Common myeloid progenitor, CD34-positive (primary cell): ENCODE measurements at places on chromosomes 1 and 21.

DNA sequence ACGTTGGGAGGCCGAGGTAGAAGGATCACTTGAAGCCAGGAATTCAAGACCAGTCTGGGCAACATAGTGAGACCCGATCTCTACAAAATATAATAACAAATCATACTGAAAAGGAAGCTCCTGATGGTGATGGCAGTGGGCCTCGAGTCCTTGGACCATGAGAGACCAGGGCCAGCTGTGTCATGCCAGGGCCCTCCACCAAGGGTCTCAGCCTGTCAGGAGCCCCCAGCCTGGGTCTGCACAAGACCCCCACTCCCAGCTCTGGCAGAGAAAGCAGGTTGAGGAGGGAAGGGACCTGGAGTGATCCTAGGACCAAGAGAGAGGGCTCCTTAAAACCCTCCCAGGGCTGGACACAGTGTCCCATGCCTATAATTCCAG is 6.7 kb upstream of the CTRC start:
- peaks cover 30% of the 10 kb centered on the region for H3K36me3 ChIP-seq
- H3K4me3 ChIP-seq = no peak overlapping the region
- H3K4me1 ChIP-seq = no peaks in the 10 kb centered on the region
- DNase-seq = no peak
- no peak overlapping the region for H3K27ac ChIP-seq
- H3K27me3 ChIP-seq = no peaks in the 10 kb centered on the region

DNA sequence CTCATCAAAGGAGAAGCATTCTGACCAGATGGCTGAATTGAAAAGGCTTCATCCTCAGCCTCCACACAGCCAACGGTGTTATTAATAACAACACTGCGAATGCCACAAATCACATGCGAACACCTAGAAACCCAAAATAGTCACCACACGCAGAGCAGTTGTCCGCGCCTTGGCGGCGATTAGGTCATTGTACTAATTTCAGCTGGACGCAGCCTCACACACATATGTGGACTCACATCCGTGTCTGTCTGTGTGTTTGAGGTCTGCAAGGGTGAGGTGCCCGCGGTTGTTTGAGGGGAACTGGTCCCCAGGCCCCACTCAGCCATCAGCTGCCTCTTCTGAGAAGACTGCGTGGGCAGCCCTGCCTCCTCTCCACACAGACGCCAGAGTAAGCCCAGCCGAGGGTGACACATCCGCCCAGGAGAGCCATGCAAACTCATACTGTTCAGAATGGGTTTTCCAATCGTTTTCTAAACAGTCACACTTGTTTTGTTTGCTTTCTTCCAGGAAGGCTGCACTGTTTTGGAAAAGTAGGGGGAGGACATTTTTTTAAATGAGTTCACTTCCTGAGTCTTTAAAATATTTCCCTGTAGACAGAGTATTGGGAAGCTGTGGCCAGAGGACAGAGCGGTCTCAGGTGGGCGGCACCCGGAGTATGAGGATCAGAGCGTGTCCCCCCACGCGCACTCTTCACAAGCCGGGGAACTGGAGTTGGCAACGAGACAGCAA is 53.4 kb downstream of the TOMM20 start:
- peaks cover 59% of the 10 kb centered on the region for H3K4me1 ChIP-seq
- peak; percentile 58 for DNase-seq
- H3K27me3 ChIP-seq = no peaks in the 10 kb centered on the region

DNA sequence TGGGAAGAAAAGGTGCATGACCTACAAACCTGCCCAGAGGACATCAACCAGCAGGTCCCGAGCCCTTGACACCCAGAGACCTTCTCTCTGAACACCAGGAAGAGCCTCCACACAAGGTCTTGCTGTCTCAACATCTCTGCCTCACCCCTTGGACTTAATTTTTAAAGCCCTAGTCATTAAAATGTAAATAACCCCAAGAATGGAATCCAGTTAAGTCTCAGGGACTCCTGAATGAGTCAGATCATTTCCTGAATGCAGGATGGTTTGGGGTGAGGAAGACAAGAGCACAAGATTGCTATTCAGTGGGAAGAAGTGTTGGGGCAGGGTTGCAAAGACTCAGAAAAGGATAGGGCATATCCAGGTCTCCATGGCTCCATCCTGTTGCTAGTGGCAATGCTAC is 17.8 kb upstream of the GRIK3 start:
- no peak overlapping the region for H3K4me3 ChIP-seq
- no peak overlapping the region for H3K27ac ChIP-seq
- H3K4me1 ChIP-seq = no peaks in the 10 kb centered on the region

DNA sequence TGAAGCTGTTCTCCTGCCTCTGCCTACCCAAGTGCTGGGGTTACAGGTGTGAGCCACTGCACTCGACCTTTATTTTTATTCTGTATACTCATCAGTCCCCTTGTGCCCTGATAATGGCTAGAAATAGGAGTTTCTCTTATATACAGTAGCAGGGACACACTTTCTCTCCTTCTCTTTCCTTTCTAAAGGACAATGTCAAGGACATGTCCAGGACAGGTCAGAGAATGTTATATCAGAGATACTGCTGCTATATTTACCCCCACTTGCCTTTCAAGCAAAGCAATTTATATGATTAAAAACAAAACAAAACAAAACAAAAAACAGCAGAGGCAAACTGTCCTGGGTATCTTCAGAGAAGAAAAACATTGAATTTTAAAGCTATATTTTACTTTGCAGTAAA is 43.2 kb upstream of the LRIG2 start:
- H3K4me3 ChIP-seq = no peak overlapping the region
- H3K36me3 ChIP-seq = no peaks in the 10 kb centered on the region
- no peaks in the 10 kb centered on the region for H3K27me3 ChIP-seq
- H3K27ac ChIP-seq = no peak overlapping the region
- H3K4me1 ChIP-seq = no peaks in the 10 kb centered on the region

GRCh38 chr1:174032671-174033222 is 10.6 kb upstream of the RC3H1 start:
- no peaks in the 10 kb centered on the region for H3K27me3 ChIP-seq
- no peaks in the 10 kb centered on the region for H3K36me3 ChIP-seq
- no peaks in the 10 kb centered on the region for H3K4me1 ChIP-seq
- H3K27ac ChIP-seq = no peak overlapping the region
- DNase-seq = no peak
- H3K4me3 ChIP-seq = no peak overlapping the region
